Iris pigment epithelial cell (primary cell): ENCODE measurements at places on chromosomes 5 and 9.
A peak's percentile ranks its signal among the peaks of the same experiment; 100 is the strongest.

DNA sequence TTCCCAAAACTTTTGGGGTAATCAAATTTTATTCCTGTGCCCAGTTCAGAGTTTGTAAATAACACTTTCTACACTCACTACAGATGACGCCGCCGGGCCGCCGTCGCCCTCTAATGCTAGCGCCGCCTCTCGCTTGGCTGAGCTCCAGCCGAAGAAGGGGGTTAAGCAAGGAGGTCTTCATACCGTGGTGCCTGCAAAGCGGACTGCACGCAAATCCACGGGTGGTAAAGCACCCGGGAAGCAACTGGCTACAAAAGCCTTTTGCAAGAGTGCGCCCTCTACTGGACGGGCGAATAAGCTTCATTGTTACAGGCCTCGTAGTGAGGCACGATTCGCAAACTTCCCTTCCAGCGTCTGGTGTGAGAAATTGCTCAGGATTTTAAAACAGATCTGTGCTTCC, 280.4 kb downstream of the MEF2C start:
- DNase-seq = no peak

- no peak for DNase-seq
These were observed 247.9 kb upstream of the IRX1 start for GRCh38 chr5:3347741-3348140.

- DNase-seq = peak; percentile 14
These were observed 13.3 kb downstream of the MATR3 start for GRCh38 chr5:139306628-139307379.

GRCh38 chr5:151198861-151199260, 25.0 kb downstream of the CCDC69 start:
- DNase-seq = no peak

- no peak for DNase-seq
These were observed 539.3 kb downstream of the ZNF608 start for GRCh38 chr5:124207118-124207517.

DNA sequence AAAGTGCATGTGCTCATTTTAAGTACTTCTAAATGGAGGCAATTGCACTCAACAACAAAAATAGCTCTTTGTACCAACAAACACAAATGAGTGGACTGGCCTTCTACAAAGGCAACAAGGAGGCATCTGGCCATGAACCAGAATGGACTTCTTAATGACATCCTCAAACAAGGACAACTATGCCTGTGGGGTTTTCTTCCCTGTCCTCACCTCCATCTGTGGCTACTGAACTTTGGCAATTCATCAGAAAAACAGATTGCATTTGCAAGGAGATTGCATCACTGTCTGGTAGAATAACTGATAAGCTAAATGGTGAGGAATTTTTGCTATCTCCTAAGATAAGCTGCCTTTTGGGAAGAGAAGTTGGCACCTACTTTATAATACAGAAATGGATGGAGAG, 447.3 kb upstream of the CCNG1 start:
- DNase-seq = no peak

GRCh38 chr5:158382473-158382872, 523.5 kb upstream of the CLINT1 start:
- peak; percentile 98 for DNase-seq

- peak; percentile 4 for DNase-seq
These were observed 12.4 kb downstream of the POLK start for GRCh38 chr5:75524071-75524470.

DNA sequence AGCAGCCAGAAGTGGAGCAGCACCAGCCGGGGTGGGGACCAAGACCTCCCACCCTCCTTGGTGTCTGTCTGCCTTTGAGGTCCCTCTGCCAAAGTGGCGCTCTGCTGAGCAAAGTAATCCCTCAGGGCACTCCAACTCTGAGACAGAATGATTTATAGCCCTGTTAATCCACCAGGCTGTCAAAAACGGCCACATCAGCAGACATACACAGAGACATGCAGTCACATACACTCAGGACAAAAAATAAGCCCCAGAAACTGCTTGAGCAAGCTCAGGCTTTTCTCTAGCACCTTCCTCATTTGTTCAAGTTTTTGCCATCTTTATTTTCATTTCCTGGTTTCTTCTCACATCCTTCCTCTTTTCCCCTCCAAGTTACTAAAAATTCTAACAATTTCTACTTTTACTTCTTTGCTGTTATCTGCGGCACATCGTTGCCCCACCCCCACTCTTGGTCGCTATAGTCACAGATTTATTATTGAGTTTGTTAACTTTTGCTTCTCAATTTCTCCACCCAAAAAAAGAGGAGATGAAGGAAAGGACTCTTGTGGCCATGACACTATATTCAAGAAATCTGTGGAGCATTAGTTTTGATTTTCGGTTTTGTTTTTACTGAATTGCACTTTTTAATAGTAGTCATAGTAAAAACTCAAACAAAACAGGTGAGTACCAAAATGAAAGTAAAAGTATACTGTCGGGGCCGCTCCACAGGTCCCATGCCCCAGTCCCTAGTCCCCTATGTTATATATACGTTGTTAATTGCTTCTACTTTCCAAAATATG, 17.4 kb upstream of the ADRB2 start:
- no peak for DNase-seq

- DNase-seq = no peak
These were observed 37.2 kb upstream of the SLC9A3 start for GRCh38 chr5:561408-561807.

DNA sequence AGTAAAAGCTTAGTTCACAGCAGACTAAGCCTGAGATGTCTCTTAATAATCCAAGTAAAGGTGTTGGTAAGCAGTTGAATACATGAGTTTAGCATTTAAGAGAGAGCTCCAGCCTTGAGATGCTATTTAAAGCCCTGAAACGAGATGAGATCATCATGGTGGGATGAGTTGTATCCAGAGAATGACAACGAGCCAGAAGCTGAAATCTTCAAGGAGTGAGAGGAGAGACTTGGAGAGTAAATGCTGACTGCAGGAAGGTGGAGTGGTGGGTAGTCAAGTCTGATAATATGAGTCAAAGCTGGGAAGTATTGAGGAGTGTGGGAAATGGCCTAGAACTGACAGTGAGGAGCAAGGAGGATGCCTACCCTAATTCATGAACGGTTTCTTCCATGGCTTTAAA, 53.7 kb downstream of the PLAC8L1 start:
- peak; percentile 46 for DNase-seq

GRCh38 chr5:75048457-75048953, 3.9 kb downstream of the GCNT4 start:
- peak; percentile 38 for DNase-seq

- no peak for DNase-seq
These were observed 8.3 kb downstream of the NFIL3 start for GRCh38 chr9:91415290-91415689.

- no peak for DNase-seq
These were observed 45.0 kb upstream of the PRR16 start for GRCh38 chr5:120419127-120419526.

- DNase-seq = no peak
These were observed 682.0 kb downstream of the MTRR start for GRCh38 chr5:8550921-8551320.

GRCh38 chr9:136882109-136882946, 4.0 kb upstream of the TRAF2 start:
- peak; percentile 89 for DNase-seq

GRCh38 chr5:138543730-138544104, 681 bp upstream of the ETF1 start:
- peak; percentile 85 for DNase-seq

DNA sequence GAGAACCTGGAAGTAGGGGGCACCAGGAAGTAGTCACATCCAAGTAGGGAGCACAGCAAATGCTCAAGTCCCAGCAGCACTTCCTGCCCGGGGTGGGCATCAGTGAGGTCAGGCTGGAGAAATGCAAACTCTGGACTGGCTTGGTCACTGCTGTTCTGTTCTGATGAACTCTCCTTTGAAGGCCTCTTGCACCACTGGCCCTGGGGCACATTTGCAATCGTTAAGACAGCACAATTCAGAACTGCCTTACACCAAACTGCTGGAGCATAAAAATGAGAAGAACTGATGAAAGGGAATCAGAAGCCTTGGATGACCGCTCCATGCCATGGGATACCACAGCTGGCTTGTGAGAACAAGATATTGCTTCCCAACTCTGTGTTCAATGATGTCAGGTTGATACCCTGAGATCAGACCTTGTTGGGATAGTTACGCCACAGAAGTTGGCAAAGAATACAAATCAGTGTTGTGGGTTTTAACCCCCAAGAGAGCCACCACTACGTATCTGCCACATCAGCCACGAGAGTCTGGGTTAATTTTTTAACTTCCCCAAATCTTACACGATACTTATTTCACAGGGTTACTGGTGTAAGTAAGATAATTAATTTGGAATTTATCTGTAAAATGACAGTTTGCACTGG, 42.3 kb upstream of the ZSWIM6 start:
- DNase-seq = no peak

- DNase-seq = no peak
These were observed 10.7 kb downstream of the CAMSAP1 start for GRCh38 chr9:135896626-135897025.

DNA sequence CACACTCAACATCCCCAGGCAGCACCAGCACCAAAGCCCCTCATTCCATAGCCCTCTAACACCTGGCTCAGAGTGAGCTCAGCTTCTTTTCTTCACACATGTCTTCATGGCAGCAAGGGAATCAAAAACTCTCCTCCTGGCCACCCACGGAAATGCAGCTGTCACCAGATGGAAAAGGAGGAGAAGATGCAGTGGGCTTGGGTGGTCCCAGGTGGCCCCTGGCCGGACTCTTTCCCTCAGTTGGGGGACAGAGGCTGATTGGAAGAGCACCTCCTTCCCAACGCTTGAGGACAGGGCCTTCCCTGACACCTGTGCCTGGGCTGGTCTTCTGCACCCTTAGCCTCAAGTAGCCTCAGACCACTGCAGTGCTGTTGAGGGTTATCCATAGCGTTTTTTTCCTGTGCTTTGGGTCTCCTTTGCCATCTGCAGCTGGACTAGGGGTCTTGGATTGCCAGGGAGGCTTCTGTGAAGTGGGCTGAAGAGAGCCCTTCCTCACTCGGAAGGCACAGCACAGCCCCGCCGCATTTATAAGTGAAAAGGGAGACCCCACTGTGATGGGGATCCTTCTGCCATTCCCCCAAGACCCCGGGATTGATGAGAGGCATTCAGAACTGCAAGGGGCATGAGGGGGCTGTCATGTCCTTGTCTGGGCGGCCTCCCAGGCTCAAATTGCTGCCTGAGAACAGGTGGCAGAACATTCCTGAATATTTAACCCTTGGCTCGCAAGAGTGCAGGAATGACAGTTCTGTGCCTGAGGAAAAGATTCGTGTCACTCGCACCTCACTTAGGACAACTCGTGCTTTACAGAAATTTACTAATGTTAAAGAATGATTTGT, 200.0 kb downstream of the AUH start:
- no peak for DNase-seq

GRCh38 chr9:16670791-16671190, 199.7 kb downstream of the BNC2 start:
- no peak for DNase-seq

GRCh38 chr9:102507044-102507687, 488.0 kb upstream of the CYLC2 start:
- DNase-seq = no peak

DNA sequence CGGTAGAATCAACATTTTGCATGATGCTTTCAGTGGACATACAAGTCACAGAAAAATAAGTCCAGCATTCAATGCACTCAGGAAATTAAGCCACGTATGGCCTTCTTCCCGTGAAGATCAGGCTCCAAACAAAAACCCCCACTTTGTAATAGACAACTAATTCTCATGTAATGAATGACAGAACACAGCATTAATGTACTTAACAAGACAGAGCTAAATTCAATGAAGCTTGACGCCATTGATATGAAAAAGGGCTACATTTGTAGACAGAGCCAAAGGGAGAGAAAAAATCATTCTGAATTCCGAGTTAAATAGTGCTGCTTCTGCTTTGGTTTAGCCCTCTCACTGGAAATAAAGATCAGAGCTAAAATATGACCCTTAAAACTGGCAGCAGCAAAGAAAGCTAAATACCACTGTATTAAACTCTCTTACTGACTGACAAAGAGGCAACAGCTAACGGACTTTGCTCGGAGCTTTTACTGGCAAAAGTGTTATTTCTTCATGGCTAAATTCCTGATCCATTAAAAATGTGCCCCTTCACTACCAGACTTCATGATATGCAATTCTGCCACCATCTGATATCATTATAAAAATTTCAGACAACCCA, 250.5 kb downstream of the BNC2 start:
- DNase-seq = no peak

DNA sequence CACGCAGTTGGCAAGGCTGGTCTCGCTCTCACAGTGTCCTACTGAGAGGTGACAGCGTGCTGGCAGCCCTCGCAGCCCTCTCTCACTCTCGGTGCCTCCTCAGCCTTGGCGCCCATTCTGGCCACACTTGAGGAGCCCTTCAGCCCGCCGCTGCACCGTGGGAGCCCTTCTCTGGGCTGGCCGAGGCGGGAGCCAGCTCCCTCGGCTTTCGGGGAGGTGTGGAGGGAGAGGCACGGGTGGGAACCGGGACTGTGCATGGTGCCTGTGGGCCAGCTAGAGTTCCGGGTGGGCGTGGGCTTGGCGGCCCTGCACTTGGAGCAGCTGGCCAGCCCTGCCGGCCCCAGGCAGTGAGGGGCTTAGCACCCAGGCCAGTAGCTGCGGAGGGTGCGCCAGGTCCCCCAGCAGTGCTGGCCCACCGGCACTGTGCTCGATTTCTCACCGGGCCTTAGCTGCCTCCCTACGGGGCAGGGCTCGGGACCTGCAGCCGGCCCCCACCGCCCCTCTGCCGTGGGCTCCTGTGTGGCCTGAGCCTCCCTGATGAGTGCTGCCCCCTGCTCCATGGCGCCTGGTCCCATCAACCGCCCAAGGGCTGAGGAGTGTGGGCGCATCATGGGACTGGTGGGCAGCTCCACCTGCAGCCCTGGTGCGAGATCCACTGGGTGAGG, 15.7 kb upstream of the RNF180 start:
- no peak for DNase-seq

GRCh38 chr9:132800038-132800648, 77.9 kb downstream of the AK8 start:
- DNase-seq = peak; percentile 57

DNA sequence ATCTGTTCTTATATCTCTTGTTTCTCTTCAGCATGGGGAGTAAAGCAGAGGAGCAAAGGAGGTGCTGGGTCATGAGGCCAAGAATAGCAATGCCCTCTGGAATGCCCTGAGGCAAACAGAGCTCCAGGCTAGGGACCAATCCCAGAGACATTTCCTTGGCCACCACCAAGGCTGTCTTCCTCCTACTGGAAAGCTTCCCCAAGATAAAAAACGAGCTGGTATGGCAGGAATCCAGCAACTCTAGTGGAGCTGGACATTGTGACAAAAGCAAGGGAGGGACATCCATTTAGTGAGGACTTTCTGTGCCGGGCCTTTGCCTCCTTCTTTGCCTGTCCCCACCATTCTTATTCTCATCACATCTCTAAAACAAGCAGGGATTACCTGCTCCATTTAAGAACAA, 161.6 kb downstream of the ASTN2 start:
- DNase-seq = no peak

GRCh38 chr5:112848116-112848811, 12.8 kb upstream of the SRP19 start:
- peak; percentile 85 for DNase-seq

GRCh38 chr9:38227656-38228055, 158.6 kb upstream of the SHB start:
- peak; percentile 14 for DNase-seq

DNA sequence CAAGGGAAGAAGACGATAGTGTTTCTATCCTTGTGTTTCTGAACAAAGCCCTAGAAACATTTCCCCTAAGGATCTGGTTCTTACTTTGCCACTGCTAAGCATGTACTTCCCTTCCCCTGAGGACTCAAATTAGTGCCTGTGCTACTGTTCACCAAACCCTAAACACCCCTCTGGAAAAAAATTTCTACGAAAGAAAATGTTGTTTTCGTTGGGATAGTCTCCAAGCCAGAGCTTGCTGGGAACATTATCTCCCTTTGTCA, 294.6 kb downstream of the BNC2 start:
- DNase-seq = no peak
